Activated CD4-positive, alpha-beta T cell treated with anti-CD3 and anti-CD28 coated beads, Interleukin-10, Interleukin-2, amounts not matched to agents 100 ng/mL and 50 ng/mL, durations not matched to agents 16 hours and 8 hours (primary cell): ENCODE measurements at places on chromosomes 7 and 10.

DNA sequence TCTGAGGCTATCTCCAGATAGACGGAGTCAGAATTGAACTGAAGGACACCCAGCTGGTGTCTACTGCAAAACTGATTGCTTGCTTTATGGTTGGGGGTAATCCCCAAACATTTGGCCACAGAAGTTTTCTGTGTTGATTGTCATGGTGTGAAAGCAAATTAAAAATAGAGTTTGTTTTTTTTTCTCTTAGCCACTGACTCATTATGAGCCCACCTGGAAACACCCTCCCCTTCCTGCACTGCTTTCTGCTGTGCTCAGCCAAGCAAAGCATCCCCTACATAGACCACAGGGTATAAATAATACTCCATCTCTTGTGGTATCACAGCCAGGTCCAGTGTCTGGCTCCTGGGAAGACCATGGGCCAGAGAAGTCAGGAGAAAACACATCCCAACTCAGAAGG is 6.5 kb upstream of the VWC2 start:
- no peak for DNase-seq

- peak; percentile 99 for DNase-seq
Measured at GRCh38 chr7:5396999-5397663, 26.5 kb downstream of the TNRC18 start.

GRCh38 chr7:27168265-27168947 is 3.1 kb upstream of the HOXA9 start:
- DNase-seq, result peak; percentile 39

DNA sequence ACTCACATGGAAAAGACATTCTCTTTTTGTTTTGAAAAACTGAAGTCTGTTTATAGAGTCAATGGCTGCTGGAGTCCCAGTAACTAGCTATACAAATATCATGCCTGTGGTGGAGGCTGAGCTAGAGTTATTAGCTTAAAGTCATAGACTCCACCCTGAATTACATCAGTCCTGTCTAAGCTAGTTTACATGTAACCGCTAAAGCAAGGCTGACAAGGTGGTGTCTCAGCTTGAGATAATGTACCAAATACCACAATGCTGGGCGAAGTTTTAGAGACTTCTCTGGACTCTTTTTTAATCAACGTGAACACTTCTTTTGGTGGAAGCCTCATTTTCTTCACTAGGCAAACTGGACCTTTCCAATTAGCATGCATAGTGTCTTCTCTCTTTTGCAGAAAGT is 219.4 kb downstream of the ANK3 start:
- DNase-seq, result no peak

DNA sequence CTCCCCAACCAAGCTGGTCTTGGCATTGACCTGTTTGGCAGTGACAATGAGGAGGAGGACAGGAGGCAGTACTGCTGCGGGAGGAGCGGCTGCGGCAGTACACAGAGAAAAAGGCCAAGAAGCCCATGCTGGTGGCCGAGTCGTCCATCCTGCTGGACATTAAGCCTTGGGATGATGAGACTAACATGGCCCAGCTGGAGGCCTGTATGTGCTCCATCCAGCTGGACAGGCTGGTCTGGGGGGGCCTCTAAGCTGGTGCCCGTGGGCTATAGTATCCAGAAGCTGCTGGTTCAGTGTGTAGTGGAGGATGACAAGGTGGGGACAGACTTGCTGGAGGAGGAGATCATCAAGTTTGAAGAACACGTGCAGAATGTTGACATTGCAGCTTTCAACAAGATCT is 39.1 kb upstream of the ZNF273 start:
- no peak for DNase-seq
